ENCODE measurements at places on chromosomes 12 and 14.

DNA sequence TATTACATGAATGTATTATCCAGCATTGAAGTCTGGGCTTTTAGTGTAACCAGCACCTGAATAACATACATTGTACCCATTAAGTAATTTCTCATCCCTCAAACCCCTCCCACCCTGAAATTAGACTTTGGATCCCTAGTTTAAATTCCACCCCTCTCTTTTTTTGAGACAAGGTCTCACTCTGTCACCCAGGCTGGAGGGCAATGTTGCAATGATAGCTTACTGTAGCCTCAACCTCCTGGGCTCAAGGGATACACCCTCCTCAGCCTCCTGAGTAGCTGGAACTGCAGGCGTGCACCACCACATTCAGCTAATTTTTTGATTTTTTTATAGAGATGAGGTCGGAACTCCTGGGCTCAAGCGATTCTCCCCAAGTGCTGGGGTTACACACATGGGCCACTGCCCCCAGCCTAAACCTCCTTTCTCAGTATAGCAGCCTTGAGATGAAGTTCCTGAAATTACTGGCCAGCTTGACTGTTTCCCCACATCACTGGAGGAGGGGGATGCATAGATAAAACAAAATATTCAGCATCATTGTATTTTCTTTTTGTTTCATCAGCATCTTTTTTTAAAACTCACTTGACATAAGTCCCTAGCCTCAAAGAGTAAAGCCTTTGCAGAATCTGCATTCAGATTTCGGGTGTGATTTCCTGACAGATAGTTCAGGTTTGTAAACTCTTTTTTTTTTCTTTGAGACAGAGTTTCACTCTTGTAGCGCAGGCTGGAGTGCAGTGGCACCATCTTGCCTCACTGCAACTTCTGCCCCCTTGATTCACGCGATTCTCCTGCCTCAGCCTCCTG, 7.0 kb downstream of the PTPN11 start:
- DNase-seq: no peak

DNA sequence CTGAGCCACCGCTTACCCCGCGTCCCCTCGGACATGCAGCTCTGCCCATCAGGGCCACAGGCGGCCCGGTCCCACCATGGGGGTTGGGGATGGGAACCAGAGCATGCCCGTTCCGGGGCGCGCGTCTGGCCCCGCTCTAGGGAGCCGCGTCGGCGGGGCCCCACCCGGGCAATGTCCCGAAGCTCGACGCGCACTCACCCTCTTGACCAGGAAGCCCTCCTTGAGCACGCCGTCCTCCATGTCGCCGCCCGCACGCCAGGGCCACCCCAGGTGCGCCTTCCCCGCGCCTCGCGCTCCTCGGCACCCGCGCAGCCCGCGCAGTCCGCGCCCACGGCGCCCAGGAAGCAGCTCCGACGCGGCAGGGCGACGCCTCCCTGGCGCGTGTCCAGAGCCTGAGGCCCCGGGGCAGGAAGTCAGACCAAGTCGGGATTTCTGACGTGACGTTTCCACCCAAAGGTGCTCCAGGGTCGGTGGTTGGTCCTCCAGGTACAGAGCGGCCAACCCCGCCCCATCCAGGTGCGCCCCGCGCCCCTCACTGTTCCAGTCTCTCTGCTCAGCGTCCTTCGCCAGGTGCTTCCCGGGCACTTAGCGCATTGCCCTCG, at the start of gene PLEK2:
Gene PLEK2, minus strand, starts transcription at position 346 of the 602 bp plus-strand sequence. Its CDS starts 106 bp downstream, at position 240.
- DNase-seq: peak; percentile 42

GRCh38 chr14:53621433-53621832, 335.2 kb downstream of the BMP4 start:
- no peak for DNase-seq

DNA sequence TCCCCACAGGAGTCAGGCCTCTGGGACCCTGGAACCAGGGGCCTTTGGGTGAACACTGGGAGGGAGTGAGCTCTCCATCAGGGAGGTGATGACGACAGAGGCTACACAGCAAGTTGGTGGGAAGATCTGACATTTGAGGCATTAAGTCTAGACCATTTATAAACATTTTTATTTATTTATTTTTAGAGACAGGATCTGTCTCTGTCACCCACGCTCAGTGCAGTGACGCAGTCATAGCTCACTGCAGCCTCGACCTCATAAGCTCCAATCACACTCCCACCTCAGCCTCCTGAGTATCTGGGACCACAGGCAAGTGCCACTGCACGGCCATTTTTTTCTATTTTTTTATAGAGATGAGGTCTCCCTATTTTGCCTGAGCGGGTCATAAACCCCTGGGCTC, 53.6 kb downstream of the TEAD4 start:
- DNase-seq: no peak

- no peak for DNase-seq
Measured at GRCh38 chr12:107349008-107349747, 255.8 kb upstream of the CRY1 start.
